Dorsolateral prefrontal cortex (tissue), 122 donors: ENCODE measurements at places on chromosomes 13 and 19. TPM values are rescaled to one million over a fixed set of nuclear protein-coding genes. Genes with fewer than 3 reads are reported as not detected.
A peak's percentile ranks its signal among the peaks of the same experiment; 100 is the strongest.

- no peak for DNase-seq
Measured at GRCh38 chr13:40063278-40063698, 407.8 kb downstream of the COG6 start.

- DNase-seq: no peak
Measured at GRCh38 chr13:66922444-66922843, 307.7 kb downstream of the PCDH9 start.

DNA sequence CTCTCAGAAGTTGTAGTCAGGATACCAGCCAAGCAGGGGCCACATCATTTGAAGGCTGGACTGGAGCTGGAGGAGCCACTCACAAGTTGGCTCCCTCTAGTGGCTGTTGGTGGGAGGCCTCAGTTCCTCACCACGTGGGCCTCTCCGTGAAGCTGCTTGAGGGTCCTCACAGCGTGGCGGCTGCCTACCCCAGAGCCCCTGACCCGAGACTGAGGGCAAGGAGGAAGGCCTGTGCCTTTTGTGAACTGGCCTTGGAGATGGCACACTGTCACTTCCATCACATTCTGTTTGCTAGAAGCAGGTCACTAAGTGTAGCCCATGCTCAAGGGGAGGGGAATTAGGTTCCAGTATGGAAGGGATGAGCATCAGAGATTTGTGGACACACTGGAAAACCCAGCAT is 14.6 kb downstream of the GNA11 start:
- DNase-seq: peak; percentile 27

Gene ZNF221
- 15.5 TPM for total RNA-seq

Gene ADAMTSL5
- 2.0 TPM for total RNA-seq

- no peak for DNase-seq
Measured at GRCh38 chr19:52226652-52227051, 36.8 kb downstream of the PPP2R1A start.

Gene LYPD3
- total RNA-seq: 1.0 TPM

DNA sequence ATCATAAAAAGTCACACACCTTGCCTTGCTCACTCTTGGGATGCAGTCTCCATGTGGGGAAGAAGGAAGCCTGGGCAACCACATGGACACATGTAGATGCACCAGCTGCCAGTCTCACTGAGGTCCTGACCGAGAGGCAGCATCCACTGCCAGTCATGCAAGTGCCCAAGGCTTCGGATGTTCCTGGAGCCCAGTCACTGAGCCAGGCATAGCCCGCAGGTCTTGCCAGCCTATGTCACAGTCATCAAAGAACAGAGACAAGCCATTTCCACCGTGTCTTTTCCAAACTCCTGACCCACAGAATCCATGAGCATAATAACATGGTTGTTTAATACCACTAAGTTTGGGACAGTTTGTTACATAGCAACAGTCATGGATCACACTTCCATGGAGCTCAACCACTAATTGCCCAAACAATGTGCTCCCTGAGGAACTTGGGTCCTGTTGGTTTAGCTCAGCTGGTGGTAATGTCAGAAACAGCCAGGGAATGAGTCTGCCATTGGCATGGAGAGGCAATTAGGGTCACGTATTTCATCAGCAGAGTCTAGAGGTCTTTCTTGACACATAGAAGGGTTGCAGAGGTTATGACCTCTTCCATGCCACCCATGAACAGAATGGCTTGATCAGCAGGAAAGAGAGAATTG is 21.5 kb downstream of the STARD13 start:
- DNase-seq: no peak

DNA sequence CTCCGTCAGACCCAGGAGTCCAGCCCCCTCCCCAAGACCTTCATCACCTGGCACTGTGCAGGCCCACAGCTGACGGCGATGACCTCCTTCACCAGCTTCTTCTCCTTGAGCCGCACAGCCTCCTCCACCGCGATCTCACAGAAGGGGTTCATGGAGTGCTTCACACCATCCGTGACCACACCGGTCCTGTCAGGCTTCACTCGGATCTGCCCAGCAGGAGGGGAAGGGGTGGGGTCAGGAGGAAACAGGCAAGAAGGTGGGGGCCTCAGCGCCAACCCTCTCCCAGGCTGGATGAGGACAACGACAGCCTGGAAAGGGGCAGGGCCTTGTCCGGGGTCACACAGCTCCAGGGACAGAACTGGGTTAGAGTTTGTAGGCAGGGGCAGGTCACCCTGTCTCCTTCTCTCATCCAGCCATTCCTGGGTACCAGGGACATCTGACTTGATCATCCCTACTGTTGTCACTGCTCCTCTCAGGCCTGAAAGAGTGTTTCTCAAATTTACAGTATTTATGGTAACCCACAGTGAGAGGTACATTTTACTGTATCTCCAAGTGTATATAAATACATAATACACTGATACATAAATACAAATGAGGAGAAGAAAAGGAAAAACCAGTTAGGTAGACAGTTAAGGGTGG is 12.0 kb downstream of the ETFB start:
- no peak for DNase-seq

DNA sequence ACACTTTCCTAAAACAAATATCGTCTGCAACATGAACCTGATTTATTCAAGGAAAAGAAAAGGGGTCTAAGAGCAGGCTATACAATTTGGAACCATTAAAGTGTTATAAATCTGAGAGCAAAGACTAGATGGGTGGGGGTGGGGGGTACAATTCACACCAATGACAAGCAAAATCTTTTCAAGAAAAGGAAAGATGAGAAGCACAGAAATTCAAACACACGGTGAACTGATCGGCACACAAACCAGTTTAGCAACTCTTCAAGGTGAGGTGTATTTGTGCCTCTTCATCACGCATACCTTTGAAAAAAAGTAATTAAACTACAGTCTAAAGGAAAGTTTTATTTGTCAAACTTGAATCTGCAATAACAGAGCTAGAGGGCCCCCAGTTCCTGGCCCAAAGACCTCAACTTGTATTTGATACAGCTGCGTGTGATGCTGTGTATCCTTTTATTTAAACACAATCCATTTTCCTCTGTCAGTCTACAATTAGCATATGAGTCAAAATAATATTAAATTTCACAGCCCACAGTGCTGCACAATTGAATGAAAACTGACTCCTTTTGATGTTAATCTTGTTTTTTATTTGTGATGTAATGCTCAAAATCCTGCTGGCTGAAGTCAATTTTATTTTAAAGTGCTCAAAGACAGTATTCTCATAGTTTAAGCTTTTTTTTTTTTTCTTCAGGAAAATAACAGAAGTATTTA is 14.2 kb downstream of the EFNB2 start:
- no peak for DNase-seq

- DNase-seq: no peak
Measured at GRCh38 chr19:34994643-34995541, 5.2 kb upstream of the GRAMD1A start.

DNA sequence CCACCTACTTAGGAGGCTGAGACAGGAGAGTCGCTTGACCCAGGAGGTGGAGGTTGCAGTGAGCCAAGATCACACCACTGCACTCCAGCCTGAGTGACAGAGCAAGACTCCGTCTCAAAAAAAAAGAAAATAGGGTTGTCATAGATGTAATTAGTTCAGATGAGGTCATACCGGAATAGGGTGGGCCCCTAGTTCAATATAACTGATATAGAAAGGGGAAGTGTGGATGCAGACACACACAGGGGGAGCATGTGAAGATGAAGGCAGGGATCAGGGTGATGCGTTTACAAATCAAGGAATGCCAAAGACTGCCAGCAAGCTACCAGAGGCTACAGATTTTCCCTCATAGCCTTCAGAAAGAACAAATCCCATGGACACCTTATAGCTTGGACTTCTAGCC is 24.3 kb upstream of the EEF1AKMT1 start:
- DNase-seq: no peak

DNA sequence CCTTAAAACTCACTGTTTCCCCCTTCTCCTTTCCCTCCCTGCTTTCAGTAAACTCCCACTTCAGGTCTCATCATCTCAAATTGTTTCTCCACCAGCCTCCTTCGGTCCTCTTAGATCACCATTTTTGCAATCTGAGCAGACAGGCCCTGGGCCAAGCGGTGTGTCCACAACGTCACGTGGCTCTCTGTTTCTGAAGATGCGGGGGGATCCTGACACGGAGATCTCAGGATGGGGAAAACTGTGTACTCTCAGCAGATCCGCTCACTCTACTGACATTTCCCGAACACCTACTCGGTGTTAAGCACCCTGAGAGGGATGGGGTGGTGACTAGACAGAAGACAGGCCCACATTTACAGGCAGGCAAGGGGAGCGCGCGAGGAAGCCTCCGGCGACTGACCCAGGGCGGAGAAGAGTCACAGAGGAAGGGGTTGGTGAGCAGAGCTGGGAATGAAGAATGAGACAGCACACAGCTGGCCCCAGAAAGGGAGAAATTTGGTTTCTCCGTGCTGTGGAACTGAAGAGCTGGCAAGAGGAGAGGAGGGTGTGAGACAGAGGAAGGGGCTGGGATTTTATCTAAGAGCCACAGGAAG is 38.8 kb downstream of the SERP2 start:
- no peak for DNase-seq

Gene PAF1
- total RNA-seq: 40.4 TPM

GRCh38 chr19:55336101-55336500 is 3.6 kb upstream of the KMT5C start:
- no peak for DNase-seq

Gene MEX3D
- 22.8 TPM for total RNA-seq

Gene TEX101
- total RNA-seq: not detected

Gene NCR1
- not detected for total RNA-seq

DNA sequence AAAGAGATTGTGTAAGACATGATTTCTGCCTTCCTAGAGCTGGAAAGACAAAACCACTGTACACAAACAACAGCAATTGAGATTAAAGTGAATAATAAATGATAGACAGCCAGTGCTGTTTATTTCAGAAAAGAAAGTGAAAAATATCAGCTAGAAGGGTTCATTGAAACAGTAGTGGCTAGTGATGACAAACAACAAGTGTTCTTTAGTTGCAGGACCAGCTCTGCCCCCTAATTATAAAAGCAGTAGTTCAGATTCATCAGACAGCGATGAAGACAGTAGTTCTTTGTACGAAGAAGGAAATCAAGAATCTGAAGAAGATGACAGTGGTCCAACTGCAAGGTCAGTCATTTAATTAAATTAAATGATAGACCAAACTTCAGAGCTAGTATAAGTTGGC is 14.8 kb downstream of the GPALPP1 start:
- no peak for DNase-seq
